ENCODE measurements at places on chromosomes 1 and 21.

DNA sequence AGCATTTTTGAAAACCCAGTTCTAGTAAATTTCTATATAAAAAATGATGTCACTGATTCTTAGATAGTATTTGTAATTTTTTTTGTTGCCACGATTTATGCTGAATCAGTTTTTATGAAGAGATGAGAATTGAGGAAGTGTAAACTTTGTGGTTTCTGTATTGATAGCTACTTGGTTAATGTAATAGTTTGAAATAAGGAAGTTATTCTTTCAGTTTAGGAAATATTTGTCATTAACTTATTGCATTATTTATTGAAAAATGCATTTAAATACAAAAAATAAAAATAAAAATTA lies 97.8 kb downstream of the ZFYVE9 start:
- no peak for DNase-seq

DNA sequence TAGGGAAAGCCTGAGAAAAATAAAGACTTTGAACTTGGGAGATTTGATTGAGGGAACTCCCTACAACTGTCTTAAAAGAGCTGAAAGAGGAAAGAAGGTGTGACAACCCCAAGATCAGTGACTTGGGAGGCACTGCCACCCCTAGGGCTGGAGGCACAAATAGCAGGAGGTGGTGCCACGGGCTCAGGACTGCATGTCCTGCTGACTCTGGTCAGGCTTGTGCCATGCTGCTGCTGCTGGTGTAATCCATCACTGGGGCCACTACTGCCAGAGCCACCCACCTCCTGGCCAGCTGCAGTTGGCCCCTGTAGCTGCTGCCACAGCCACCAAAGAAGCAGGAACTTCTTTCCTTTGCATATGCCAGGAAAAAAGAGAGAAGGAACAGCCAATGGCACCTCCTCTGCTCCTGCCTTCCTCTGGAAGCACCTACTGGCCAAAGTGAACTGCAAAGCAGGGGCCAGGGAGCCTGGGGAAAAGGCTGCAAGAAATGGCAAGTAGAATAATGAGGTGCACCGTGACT lies 730.3 kb downstream of the PTPRU start:
- no peak for DNase-seq

DNA sequence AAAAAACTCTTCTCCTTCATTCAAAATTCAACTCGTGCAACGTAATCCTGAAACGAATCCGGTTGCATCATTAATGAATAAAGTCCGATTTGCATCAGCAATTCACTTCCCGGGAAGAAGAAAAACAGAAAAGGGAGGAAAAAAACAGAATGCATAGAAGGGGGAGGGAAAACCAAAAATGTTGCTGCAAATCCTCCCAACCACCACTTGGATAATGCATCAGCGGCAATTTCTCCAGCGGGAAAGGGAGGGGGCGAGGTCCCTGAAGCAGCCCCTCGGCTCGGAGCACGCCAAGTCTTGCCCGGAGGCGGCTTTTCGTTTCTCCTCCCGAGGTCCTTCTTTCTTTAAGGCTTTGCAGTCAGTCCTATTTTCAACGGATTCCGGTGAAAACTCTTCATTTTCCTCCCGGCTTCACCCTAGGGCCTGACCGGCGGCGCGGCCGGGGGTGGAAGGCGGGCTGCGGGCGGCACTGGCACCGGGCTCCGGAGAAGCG lies 723 bp downstream of the CDC42BPA start:
- DNase-seq: peak; percentile 45

- peak; percentile 82 for DNase-seq
These were observed 772 bp downstream of the UCK2 start for GRCh38 chr1:165828103-165828668.

DNA sequence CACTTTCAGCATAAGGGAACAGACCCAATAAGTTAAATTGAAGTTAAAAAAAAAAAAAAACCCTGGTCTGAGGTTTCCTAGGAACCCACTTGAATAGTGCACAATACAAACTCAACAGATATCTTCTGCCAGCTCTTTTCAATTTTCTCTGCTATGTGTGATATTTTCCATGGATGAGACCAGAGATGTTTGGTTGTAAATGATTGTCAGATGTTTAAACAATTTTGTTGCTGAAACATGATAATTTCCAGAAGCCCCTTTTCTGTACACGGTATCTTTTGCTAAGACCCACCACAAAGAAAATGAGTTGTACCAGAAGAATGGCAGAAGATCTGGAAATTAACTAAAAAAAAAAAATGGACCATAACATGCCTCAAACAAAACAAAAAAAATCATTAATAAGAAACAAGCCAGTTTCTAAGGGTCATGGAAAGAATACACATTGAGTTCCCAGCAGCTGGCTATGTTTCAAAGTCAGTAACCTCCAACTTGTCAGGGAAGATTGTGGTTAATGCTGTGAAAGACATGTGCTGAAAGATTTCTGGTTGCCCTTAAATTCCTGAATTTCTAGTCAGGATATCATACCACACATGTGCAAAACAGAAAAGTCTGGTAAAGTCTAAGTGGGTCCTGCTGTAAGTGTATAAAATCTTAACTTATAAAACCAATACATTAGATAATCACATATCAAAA lies 35.6 kb upstream of the MGST3 start:
- no peak for DNase-seq

GRCh38 chr1:175656416-175656815 lies 87.0 kb downstream of the TNR start:
- DNase-seq: no peak

DNA sequence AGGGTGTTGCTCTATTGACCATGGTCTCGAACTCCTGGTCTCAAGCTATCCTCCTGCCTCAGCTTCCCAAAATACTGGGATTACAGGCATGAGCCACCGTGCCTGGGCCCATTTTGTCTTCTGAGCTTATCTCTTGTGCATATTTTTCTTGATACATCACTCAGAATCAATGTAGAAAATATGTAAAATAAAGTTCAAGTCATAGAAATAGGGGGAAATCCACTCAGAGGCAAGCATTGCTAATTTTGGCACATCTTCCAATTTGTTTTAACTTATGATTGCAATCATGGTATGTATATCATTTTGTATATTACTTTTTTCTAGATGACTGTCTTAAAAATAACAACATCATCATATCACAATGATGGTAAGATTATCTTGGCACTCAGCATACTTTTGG lies 21.6 kb downstream of the RIT1 start:
- DNase-seq: no peak

- no peak for DNase-seq
These were observed 26.4 kb upstream of the VPS13D start for GRCh38 chr1:12203216-12204007.

DNA sequence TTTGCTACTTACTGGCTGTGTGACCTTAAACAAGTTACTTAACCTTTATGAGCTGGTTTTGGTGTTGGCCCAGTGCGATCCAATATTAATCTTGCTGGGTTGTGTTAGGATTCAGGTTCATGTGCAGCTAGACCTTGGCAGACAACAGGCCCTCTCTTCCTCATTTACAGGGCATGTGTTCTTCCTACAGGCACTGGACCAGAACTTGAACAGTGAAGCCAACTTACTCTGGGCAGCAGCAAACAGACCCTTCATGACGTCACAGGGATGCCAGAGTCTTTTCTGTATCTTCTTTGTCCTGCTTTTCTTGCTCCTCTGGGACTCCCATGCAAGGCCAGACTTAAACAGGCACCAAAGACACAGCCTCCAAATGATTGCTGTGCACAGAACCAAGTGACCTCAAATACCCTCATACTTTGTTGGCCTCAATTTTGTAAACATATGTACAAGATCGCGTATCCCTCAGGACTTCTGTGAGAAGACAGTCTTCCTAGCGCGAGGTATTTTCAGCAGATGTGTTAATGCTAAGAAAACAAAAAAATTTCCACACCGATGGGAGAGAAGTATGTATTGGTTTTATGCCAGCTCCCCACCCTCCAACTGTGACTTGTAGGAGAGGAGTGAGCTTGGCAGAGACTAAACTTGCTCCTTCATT lies 73.7 kb downstream of the URB2 start:
- DNase-seq: no peak

GRCh38 chr1:210438928-210439841 lies 110.5 kb downstream of the HHAT start:
- no peak for DNase-seq

DNA sequence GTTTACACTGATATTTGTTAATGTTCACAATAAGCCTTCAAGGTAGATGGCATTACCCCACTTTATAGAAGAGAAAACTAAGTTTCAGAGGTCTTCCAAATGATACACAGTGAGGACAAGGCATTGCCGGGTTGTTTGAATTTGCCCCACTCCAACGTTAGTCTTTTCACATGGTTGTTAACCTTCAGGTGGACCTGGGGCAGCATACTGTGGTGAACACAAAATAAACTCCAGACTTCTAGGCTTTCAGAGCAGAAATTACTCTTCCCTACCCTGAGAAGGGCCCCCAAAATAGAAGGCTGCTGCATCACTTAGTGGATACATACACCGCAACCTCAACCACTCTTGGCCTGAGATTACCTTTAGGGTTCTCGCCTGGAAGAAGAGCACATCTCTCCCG lies 3.4 kb upstream of the KHDRBS1 start:
- no peak for DNase-seq

DNA sequence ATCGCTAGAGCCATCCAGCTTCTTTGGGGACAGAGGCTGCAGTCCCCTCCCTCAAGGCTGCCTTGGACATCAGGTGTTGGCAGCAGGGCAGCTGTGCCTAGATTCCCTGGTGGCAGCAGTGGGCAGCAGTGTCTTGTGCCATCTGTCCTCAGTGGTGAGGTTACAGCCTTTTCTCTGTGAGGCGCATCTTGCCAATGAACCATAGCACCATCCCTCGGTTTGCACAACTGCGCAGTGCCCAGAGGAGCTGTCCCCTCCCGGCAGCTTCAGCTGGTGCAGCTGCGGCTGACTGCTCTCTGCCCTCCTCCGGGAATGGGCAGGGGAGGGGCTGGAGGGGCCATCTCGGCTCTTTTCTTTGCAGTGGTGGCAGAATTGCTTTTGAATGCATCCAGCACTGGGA lies 59.0 kb upstream of the C8B start:
- no peak for DNase-seq

DNA sequence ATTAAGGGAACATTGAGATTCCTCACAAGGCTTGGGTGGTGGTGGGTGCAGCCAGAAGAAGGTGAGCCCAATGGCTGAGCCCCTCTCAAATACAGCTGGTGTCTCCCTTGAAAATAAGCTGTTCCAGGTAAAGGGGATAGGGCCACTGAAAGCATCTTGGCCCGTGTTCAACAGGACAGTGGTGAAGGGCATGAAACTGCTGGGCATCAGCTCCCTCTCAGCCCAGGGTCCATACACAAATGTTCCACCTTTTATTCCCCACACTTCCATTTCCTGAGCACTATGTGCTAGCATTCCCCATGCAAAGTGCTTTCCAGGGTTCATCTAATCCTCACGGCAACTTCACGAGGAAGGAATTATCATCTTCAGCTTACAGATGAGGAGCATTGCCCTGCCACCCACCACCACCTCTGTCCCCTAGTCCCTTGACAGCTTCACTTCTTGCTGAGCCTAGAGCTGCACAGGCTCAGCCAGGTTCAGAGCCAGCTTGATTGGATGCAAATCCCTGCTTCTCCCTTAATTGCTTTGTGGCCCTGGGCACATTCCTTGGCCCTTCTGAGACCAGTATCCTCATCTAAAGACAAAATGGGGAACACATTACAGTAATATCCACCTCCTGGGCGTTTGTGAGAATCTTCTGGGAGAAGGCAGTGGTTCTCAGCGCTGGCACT lies 9.6 kb downstream of the TAGLN2 start:
- no peak for DNase-seq

- no peak for DNase-seq
These were observed 26.1 kb downstream of the RGS21 start for GRCh38 chr1:192342842-192343241.
